Natural killer cell (primary cell): ENCODE measurements at places on chromosomes 7 and 10. TPM values are rescaled to one million over a fixed set of nuclear protein-coding genes. Genes with fewer than 3 reads are reported as not detected.
A peak's percentile ranks its signal among the peaks of the same experiment; 100 is the strongest.

The CNPY1 gene
- not detected for total RNA-seq

- no peaks in the 10 kb centered on the region for H3K36me3 ChIP-seq
- H3K4me3 ChIP-seq = no peak overlapping the region
- no peak overlapping the region for H3K27ac ChIP-seq
- DNase-seq = no peak
- no peaks in the 10 kb centered on the region for H3K27me3 ChIP-seq
Measured at GRCh38 chr7:132160611-132161532, 415.4 kb downstream of the PLXNA4 start.

GRCh38 chr7:79455173-79455790 is 1.8 kb upstream of the MAGI2 start:
- peaks cover 12% of the 10 kb centered on the region for H3K4me1 ChIP-seq
- H3K36me3 ChIP-seq = no peaks in the 10 kb centered on the region
- H3K4me3 ChIP-seq = no peak overlapping the region
- H3K27me3 ChIP-seq = peaks cover 15% of the 10 kb centered on the region
- no peak overlapping the region for H3K27ac ChIP-seq

GRCh38 chr10:99369551-99369950 is 40.4 kb downstream of the CNNM1 start:
- no peak for DNase-seq
- H3K27ac ChIP-seq = no peak overlapping the region
- no peaks in the 10 kb centered on the region for H3K36me3 ChIP-seq
- no peaks in the 10 kb centered on the region for H3K27me3 ChIP-seq
- H3K4me3 ChIP-seq = no peak overlapping the region

GRCh38 chr10:43068471-43069210 is 8.2 kb upstream of the RET start:
- DNase-seq = no peak
- H3K27me3 ChIP-seq = no peaks in the 10 kb centered on the region
- no peaks in the 10 kb centered on the region for H3K36me3 ChIP-seq

The ZFAND2A gene
- total RNA-seq = 122 TPM

DNA sequence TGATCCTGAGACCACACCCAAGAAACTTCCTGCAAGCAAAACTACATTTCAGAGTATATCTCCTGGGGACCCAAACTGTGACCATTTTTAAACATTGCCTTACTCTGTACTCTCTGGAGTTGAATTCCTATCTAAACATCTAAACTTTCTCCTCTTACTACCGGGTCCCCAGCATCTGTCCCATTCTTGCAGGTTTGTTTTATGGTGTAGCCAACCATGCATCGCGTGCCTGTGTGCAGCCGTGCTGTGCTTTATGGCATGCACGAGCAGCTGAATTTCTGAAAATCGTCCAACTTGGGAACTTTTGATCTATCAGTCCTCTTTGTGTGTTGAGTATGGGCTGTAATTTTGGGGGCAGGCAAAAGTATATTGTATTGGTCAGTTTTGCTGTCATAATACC is 423.8 kb upstream of the DPP6 start:
- no peak overlapping the region for H3K27ac ChIP-seq
- DNase-seq = no peak
- H3K4me3 ChIP-seq = no peak overlapping the region
- no peaks in the 10 kb centered on the region for H3K4me1 ChIP-seq
- no peaks in the 10 kb centered on the region for H3K27me3 ChIP-seq
- H3K36me3 ChIP-seq = no peaks in the 10 kb centered on the region

GRCh38 chr10:9636216-9636615 is 1381.5 kb upstream of the CELF2 start:
- H3K4me1 ChIP-seq = no peaks in the 10 kb centered on the region
- H3K36me3 ChIP-seq = no peaks in the 10 kb centered on the region
- DNase-seq = no peak
- H3K27ac ChIP-seq = no peak overlapping the region

DNA sequence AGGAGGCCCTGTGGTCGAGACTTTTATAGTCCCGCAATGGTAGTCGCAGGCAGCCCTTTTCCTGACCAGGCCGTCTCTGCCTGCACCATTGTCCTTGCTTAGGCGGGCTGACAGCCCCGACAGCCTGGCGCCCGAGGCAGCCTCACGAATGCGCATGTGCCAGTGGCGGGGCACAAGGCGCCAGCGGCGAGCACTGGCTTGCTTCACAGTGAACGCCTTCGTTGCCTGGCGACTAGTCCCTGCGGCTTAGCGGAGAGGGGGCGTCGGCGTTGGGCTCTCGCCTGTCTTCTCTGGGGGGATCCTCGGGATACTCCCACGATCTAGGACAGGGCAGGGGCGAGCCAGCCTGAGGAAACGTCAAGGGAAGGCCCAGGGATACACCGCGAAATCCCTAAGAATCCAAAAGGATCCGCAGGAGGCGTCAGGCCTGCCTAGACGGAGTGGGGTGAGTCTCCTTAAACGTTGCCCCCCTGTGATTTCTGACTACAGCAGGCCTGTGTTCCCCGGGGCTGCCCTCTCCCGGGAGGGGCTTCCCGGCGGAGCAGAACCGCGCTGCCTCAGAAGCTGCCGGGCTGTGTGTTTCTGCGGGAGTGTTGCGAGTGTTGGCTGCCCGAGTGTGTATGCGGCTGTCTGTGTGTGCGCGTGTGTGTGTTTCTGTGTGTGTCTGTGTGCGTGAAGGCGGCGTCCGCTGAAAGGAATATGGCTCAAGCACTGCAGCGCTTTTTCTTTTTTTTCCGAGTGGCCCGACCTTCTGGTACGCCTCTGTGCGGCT is 20.5 kb upstream of the ZNF273 start:
- peaks cover 11% of the 10 kb centered on the region for H3K27me3 ChIP-seq
- peaks cover 14% of the 10 kb centered on the region for H3K4me1 ChIP-seq
- DNase-seq = peak; percentile 42
- no peaks in the 10 kb centered on the region for H3K36me3 ChIP-seq

DNA sequence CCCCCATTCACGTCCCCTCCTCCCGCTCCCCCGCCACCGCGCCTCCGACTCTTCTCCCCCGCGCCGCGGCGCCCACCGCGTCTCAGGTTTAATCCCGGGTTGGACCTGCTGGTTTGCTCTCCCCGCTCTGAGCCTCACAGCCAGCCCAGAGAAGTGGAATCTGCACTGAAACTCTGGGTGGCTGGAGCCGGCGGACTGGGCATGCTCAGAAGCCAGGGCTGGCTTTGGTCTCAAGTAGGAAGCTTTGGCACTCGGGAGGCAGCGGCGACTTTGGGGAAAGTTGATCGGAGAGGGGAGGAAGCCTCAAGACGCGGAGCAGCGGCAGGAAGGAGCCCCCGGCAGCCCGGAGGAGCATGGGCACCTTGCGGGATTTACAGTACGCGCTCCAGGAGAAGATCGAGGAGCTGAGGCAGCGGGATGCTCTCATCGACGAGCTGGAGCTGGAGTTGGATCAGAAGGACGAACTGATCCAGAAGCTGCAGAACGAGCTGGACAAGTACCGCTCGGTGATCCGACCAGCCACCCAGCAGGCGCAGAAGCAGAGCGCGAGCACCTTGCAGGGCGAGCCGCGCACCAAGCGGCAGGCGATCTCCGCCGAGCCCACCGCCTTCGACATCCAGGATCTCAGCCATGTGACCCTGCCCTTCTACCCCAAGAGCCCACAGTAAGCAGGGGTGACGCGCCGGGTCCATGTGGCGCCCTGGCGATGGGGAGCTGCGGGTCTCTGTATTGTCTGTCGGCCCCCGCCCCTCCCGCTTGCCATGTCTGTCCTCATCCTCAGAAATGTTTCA is at the start of gene PRKG1:
PRKG1 (plus strand) TSS at position 250 of the 791 bp plus-strand sequence.
- H3K27ac ChIP-seq = no peak within 1 kb of the TSS
- H3K4me1 ChIP-seq = peaks cover 16% of the 10 kb centered on the region
- H3K4me3 ChIP-seq = peak within 1 kb of the TSS; percentile 30
- no peak for DNase-seq
- no peaks in the 10 kb centered on the region for H3K36me3 ChIP-seq
- peaks cover 28% of the 10 kb centered on the region for H3K27me3 ChIP-seq

The MCM10 gene
- 2.9 TPM for total RNA-seq

GRCh38 chr7:138064856-138065357 is 11.4 kb upstream of the AKR1D1 start:
- H3K36me3 ChIP-seq = no peaks in the 10 kb centered on the region
- peaks cover 3% of the 10 kb centered on the region for H3K27me3 ChIP-seq
- H3K4me3 ChIP-seq = no peak overlapping the region

The HACD1 gene
- total RNA-seq = 0.82 TPM

DNA sequence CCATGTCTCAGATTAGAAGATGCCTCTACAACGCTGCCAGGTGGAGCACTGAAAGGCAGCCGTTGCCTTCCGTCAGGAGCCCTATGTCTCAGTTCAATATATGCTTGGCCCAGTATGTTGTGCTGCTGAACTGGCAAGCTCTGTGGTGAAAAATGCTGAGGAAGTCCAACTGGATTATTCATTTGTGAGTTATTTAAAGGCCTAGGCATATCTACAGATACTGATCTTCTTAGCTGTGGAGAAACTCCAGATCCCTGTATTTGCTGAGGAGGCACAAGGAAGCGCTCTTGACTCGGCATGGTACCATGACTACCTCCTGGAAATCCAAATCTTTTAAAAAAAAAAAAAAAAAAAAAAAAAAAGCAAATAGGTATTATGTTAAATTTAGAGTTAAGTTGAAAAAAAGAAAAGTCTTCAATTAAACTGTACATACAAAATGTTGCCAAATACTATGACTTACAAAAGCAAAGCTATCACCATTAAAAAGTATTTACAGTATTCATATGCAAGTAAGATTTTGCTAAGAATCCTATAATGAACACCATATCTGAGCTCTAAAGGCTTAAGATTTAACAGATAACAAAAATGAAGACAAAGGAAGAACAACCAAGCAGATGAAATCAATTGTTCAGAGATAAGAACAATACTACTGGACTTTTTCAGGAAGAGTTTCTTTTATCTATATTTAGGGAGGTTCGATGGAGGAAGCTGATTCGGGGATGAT is 152.4 kb downstream of the GALNT11 start:
- no peaks in the 10 kb centered on the region for H3K4me1 ChIP-seq
- no peak overlapping the region for H3K4me3 ChIP-seq
- no peaks in the 10 kb centered on the region for H3K27me3 ChIP-seq

DNA sequence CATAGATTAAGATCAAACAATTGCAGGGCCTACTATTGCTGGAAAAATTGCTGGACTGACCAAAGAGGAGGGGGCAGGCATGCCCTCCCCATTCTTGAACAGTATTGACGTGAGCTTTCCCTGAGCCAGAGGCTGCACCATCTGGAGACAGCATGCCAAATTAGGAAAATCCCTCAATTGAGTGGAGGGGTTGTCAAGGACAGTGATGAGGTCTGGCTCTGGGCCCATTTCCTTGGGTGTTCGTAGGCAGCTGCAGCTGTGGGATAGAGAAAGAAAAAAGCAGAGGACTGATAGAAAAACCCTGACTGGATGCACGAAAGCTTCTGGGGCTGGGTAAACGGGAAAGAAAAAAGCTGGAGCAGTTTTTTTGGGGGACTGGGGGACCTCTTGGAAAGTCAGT is 22.8 kb upstream of the ORC5 start:
- H3K27me3 ChIP-seq = no peaks in the 10 kb centered on the region
- H3K36me3 ChIP-seq = no peaks in the 10 kb centered on the region
- no peak for DNase-seq
- no peak overlapping the region for H3K4me3 ChIP-seq
- peaks cover 5% of the 10 kb centered on the region for H3K4me1 ChIP-seq
- H3K27ac ChIP-seq = no peak overlapping the region

DNA sequence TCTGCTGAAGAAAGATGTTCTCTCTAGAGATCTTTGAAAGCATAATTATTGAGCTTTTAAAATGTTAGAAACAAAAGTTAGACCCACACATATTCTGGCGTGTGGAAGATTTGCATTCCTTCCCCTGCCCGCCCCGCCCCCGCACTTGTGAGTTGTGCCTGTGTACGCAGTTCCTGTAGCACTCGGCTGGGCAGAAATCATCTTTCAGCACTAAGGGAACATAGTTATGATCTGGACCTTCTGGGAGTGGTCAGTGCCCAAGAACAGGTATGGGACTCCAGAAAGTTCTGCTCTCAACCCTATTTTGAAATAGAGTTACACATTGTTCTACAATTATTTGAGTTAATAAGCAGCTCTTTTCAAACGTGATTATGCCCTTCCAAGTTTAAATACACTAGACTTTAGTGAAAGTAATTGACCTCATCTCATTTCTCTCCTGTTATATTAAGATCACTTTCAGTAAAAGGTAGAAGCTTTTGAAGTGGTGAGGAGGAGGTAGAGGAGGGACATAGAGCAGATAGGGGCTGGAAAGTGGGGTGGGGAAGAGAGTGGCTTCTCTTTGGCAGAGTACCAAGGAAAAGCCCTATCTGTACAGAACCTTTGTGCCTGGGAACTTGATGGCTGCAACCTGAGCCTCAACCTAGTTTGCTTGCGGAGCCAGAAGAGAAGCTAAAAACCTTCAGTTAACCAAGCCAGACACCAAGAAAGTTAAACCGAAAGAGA is 5.7 kb downstream of the BLVRA start:
- DNase-seq = no peak
- H3K4me3 ChIP-seq = no peak overlapping the region
- H3K27me3 ChIP-seq = no peaks in the 10 kb centered on the region
- H3K4me1 ChIP-seq = peaks cover 7% of the 10 kb centered on the region
- H3K36me3 ChIP-seq = no peaks in the 10 kb centered on the region
- no peak overlapping the region for H3K27ac ChIP-seq
